Stimulated activated CD8-positive, alpha-beta memory T cell treated with anti-CD3 and anti-CD28 coated beads, Interleukin-4, amount 100 ng/mL, for 4 hours (primary cell): ENCODE measurements at places on chromosomes 16 and 17.

DNA sequence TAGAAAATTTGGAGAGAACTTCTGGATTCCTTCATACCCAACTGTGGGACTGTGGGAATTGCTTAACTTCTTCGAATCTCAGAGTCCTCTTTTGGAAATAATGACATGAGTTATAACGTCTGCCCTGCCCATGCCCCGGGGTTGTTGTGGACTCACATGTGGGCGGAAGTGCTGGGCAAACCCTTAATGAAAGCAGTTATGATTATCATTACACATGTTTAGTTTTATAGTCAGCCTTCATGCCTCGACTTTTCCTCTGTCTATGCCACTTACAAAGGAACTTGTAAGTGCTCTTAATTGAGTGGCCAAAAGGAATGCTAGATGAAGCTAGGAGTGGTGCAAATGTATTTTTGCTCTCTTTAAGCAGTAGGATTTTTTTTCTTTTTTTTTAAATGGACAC is 3.9 kb downstream of the KRT27 start:
- no peak for DNase-seq

- no peak for DNase-seq
These were observed 1113.8 kb upstream of the RBFOX1 start for GRCh38 chr16:6218855-6219254.

DNA sequence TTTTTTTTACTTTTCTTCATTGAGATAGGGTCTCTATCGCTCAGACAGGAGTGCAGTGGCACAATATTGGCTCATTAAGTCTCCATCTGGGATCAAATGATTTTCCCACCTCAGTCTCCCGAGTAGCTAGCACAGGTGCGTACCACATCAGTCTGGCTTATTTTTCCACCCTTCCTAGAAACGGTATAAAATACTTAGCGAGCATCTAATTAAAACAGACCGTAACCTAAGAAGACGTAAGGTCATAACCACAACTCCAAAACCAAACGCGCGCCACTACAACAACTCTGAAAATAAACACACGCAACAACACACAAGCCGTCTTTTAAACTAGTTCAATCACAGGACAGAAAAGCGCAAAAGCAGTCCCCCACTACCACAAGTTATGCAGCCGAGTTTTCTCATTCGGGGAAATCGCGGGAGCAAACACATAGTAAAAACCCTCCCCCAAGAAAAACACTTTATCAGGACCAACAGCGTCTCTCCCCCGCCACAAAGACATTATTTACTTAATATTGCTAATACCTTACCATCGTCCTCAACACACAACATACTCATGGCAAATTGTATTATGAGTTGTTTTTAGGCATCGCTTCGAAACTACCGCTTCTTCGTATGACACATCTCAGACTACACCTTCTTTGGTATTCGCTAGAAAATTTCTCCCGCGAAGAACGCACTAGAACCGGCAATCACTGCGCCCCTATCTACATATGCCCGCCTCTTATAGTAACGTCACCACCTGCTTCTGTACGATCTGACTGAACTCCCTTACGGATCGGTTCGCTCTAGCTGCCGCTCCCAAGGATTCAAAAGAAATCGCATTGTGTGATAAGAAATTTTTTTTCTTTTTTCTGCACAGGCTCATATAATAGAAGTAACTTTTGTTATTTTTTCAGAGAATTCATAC is 32.8 kb downstream of the TEX14 start:
- DNase-seq: peak; percentile 45

- DNase-seq: no peak
These were observed 12.9 kb upstream of the ODF4 start for GRCh38 chr17:8326511-8327302.

GRCh38 chr17:75684249-75684648 is 17.1 kb downstream of the SAP30BP start:
- DNase-seq: no peak

DNA sequence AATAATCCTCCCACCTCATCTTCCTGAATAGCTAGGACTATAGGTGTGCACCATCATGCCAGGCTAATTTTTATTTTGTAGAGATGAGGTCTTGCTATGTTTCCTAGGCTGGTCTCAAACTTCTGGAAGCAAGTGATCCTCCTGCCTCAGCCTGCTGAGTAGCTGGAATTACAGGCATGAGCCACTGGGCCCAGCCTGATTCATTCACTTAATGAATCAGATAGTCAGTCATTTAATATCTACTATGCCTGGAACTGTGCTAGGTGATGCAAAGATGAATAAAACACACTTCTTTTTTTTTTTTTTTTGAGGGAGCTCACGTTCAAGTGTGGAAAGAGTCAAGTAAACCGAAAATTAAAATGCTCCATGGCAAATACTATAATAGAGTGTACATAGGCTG is 39.4 kb downstream of the EFCAB13 start:
- DNase-seq: no peak

DNA sequence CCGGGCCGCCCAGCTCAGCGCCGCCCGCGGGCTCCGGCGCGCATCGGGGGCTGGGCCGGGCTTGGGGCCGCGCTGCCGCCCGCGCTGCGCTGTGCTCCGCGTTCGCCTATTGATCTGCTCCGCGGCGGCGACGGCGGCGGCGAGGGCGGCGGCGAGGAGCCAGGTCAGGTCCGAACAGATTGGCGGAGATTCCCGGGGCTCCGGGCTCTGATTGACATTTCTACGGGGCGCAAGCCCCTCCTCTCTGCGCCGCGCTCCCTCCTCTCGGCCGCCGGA is 559 bp downstream of the IRX3 start:
- DNase-seq: no peak

GRCh38 chr16:58086381-58087208 is 42.6 kb downstream of the CFAP20 start:
- DNase-seq: no peak

DNA sequence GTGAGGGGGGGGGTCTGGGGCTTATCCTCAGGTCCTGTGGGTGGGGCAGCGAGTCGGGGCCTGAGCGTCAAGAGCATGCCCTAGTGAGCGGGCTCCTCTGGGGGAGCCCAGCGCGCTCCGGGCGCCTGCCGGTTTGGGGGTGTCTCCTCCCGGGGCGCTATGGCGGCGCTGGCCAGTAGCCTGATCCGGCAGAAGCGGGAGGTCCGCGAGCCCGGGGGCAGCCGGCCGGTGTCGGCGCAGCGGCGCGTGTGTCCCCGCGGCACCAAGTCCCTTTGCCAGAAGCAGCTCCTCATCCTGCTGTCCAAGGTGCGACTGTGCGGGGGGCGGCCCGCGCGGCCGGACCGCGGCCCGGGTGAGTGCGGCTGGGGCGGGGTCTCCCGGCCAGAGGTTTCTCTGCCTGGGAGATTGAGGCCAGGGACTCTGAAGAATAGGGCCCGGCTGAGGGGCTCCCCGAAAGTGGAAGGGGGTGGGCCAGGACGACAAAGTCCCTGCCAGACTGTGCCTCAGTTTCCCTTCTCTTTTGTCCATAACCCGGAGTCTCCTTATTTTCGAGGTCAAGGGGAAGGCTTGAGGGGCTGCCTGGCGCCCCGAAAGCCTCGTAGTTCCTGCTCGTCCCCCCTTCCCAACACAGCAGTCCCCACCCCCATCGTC is at the start of gene FGF11:
TSS of gene FGF11 (plus strand) at position 51 of the 651 bp plus-strand sequence. CDS start at position 160, 109 bp downstream.
- no peak for DNase-seq

DNA sequence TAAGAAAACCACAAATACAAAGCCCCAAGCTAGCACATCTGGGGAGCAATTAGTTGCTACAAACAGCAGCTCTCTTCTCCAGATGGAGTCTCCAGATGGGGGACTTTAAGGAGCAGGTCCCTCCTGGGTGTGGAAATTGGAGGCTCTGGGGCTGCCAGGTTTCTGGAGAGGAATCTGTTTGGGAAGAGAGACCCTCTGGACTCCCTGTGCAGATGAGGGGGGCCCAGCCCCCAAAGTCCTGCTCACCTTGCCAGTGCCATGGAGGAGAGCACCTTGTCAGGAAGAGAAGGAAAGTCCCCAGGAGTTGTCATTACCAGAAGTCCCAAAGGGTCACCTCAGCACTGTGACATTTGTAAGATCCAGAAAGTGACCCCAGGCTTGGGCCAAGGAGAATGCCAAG is 14.8 kb downstream of the TEKT5 start:
- DNase-seq: no peak

GRCh38 chr16:84198401-84198800 is 7.4 kb downstream of the ADAD2 start:
- DNase-seq: no peak

- no peak for DNase-seq
These were observed 11.5 kb upstream of the C17orf113 start for GRCh38 chr17:42061646-42062487.

DNA sequence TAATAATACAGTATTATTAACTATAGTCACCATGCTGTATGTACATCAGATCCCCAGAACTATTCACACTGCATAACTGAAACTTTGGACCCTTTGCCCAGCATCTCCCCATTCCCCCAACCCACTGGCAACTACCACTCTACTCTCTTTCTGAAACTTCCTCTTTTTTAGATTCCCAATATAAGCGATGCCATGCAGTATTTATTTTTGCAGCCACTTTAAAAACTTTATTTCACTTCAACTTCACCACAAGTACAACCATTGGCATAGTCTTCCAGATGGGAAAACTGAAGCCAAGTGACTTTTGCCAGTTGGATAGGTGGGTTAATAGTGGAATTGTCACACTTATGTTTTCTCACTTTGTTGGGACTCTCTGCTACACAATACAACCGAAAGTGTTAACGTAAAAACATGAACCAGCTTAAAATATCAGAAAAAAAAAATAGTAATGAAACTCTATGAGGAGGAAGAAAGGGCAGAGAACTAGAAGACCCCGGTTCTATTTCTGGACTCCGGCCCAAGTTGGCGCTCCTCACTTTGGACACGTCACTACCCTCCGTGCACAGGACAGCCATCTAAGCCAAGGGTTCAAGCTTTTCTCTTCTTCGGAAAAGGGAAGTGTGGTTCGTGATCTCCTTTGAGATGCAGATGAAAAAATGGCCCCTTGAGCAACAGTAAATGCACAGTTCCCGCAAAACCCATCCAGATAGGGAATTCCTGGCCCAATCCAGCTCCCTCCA is 743 bp downstream of the SHCBP1 start:
- no peak for DNase-seq

GRCh38 chr16:22267764-22268163 is 29.4 kb upstream of the POLR3E start:
- no peak for DNase-seq

- DNase-seq: no peak
These were observed 33.1 kb upstream of the CCL22 start for GRCh38 chr16:57325458-57325857.

DNA sequence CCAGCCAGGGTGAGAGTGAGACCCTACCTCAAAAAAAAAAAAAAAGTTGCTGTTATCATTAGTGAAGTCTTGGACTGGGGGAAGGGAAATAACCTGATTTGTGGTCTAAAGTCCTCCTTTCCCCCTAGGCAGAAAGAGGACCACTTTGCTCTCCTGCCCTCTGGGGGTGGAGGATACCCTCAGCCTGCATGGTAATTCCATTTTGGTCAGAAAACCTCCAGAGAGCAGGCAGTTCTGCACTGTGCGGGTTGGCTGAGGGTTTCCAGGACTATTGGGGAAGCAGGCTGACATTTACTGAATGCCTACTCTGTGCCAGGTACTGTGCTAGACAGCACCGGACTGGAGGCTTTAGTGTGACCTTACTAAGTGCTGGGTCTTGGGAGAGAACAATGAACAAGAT is 2.6 kb downstream of the ADAP2 start:
- DNase-seq: no peak

GRCh38 chr17:50289991-50290702 is 15.9 kb downstream of the TMEM92 start:
- no peak for DNase-seq

DNA sequence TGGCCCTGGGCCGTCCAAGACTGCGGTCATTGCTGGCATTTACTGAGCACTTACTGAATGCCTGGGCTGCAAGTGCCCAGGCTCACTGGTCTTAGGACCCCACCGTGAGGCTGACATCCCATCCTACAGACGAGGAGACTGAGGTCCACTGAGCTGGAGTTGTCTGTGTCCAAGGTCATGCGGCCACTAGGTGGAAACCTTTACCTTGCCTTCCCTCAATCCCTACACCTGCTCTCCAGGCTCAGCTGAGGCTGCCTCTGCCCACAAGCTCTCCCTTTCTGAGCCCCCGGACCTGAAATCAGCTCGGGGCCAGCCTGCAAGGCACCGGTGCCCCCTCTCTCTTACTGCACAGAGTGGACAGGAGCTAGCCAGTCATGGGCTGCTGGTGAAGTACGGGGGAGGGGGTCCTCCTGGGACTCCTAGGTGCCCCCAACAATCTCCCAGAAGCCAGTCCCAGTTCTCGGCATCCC is 1.5 kb downstream of the CASKIN1 start:
- peak; percentile 18 for DNase-seq

GRCh38 chr17:38982858-38983746 is 15.9 kb upstream of the FBXO47 start:
- DNase-seq: no peak

DNA sequence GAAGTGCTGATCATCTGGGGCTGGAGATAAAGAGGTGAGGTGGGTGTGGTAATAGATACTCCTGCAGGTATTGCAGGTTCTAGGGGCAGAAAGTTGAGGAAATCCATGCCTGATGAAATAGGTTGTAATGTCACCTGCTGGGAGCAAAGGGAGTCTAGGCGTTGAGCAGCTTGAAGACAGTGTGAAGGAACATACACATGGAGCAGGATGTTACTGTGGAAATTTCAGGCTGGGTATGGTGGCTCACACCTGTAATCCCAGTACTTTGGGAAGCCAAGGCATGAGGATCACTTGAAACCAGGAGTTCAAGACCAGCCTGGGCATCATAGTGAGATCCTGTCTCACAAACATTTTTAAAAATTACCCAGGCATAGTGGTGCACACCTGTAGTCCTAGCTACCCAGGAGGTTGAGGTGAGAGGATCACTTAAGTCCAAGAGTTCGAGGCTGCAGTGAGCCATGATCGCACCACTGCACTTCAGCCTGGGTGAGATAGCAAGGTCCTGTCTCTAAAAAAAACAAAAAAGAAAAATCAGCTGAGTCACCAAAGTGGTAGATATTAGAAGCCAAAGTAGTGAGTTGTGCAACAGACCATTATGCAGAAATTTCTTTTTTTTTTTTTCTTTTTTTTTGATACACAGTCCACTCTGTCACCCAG is 9.1 kb upstream of the CRYBA1 start:
- no peak for DNase-seq

DNA sequence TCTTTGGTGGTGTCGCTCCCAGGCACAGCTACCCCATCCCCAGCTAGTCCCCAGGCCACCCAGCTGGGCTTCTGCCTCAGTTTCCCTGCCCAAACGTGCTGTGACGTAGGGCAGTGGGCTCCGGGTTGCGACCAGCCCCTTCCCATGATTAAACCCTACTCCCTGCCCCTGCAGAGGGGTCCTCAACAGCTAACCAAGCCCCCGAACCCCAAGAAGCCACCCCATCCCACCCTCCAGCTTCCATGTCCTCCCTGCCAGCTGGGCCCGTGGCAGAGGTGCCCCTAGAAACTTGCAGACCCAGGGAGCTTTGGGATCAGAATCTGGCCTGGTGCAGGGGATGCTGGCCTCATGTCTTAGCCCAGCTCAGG is 879 bp upstream of the NTN3 start:
- no peak for DNase-seq
